ENCODE measurements at places on chromosomes 4 and X.

- DNase-seq = peak; percentile 3
Observed at GRCh38 chr4:38815885-38816782, 11.5 kb upstream of the TLR1 start.

DNA sequence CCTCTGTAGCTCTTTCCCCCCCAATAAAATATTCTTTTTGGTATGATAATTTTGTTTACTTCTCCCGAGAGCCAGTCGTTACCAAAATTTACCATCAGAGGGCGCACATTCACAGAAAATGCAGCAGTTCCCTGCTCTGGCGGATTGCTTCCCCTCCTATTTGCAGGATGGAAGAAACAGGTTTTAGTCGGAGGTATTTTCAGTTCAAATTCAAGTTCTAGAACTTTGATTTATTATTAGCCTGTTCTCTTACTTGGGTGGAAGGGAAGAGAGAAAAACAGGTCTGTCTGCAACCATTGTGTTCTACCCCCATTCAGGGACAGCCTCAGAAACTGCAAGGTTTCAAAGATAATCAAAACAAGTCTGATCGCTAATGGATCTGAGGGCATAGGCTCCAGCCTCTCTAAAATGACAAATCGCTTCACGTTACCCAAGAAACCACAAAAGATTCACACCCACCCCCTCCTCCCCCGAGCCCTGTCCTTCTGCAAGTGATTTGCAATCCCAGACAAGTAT, 263.8 kb upstream of the RPS6KA3 start:
- no peak for DNase-seq

- no peak for DNase-seq
Observed at GRCh38 chrX:151871244-151871643, 41.4 kb upstream of the MAGEA4 start.

DNA sequence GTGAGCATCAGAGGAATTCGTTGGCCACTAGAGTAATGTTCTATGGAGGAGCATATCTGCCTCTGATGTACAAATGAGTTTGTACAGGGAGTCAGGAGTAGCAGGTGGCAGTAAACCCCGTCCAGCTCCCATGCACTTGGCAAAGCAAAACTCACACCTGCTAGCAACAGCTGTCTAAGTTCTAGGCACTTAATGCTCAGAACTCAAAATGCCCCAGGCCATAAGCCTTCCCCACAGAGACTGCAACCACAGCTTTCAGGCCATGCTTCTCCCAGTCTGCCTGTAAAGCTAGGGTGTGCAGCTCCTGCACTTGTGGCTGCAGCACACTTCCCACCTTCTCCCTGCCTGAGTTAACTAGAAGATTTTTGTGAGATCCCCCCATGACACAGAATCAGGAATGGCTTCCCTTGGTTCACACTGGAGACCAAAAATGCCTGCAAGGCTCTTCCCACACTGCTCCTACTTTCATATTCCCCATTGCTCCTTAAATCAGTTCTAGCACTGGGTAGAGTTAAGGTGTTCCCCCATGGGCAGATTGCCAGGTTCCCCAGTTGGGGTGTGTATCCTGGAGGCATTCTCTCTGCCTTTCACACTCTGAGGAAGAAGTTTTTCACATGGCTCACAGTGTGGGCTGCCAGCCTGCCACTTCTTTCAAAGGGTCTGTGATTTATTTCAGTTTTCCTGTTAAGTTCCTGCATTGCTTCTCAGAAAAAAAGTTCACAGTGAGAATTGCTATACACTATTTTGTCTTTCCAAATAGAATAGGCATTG, 189.9 kb downstream of the STPG2 start:
- no peak for DNase-seq

- no peak for DNase-seq
Observed at GRCh38 chrX:97628807-97629596, 745.3 kb downstream of the RPA4 start.

GRCh38 chr4:108965472-108966076, 202.7 kb upstream of the ETNPPL start:
- no peak for DNase-seq

DNA sequence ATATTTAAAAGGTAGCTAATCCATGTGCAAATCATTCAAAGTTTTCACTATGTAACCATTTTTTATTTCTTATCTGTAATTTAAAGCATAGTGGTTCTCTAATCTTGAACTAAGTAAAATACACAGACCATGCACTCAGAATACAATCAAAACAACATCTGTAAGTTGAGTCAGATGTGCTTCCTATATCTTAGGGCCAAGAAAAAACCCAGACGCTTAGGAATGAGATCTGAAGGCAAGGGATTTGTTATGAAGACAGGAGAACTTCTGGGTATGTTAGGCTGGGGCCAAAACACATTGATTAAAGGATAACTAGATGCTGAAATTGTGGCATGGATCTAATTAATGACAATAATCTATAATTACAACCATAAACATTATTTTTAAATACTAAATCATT, 120.3 kb downstream of the PDE5A start:
- no peak for DNase-seq

GRCh38 chr4:175531405-175532091, 280.5 kb downstream of the GPM6A start:
- no peak for DNase-seq

GRCh38 chr4:15006416-15007024, 4.2 kb downstream of the CPEB2 start:
- DNase-seq = no peak

GRCh38 chrX:88425739-88426138, 321.3 kb upstream of the CPXCR1 start:
- DNase-seq = no peak

- no peak for DNase-seq
Observed at GRCh38 chrX:100447655-100448397, 37.8 kb upstream of the PCDH19 start.

- no peak for DNase-seq
Observed at GRCh38 chrX:41236629-41237028, 97.3 kb upstream of the DDX3X start.

Data from SIG-M5 (cell line).